WTC11 (cell line): ENCODE measurements at places on chromosomes 3 and 15.

DNA sequence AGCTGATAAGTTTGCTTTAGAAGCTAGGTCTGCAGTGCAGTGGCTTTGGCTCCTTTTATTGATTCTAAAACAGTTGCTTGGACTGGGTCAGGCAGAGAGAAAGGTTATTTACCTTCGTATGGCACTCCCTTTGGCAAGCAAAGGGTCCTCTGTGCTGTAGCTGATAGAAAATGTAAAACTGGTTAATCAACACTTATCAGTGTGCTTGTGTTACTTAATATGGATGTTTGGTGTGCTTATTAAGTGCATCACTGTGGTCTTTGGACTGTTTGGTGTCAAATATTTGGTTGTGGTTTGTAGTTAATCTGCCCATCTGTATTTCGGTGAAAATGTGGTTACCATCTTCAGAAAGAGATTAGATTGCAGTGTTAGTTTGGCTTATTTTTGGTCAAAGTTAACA lies 16.0 kb downstream of the UBE2E2 start:
- DNase-seq = no peak

DNA sequence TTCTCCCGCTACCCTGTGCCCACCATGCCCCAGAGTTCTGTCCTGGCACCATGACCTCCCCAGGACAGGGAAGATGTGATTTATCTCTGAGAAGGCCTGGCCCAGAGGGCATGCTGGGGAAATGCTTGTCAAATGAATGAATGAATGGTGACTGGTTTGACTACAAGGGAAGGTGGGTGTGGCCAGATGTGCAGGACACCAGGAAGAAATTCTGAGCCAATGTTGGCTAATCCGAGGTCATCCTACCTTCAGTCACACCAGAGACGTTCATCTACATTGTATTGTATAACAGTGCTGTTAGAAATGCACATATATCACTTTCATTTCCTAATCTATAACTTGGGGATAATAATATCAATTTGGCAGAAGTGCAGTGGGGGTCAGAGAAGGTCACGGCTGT lies 138.4 kb downstream of the FAM43A start:
- no peak for DNase-seq

GRCh38 chr3:77726517-77726916 lies 686.6 kb downstream of the ROBO2 start:
- no peak for DNase-seq

- no peak for DNase-seq
These were observed 30.5 kb upstream of the CHL1 start for GRCh38 chr3:166071-166470.

DNA sequence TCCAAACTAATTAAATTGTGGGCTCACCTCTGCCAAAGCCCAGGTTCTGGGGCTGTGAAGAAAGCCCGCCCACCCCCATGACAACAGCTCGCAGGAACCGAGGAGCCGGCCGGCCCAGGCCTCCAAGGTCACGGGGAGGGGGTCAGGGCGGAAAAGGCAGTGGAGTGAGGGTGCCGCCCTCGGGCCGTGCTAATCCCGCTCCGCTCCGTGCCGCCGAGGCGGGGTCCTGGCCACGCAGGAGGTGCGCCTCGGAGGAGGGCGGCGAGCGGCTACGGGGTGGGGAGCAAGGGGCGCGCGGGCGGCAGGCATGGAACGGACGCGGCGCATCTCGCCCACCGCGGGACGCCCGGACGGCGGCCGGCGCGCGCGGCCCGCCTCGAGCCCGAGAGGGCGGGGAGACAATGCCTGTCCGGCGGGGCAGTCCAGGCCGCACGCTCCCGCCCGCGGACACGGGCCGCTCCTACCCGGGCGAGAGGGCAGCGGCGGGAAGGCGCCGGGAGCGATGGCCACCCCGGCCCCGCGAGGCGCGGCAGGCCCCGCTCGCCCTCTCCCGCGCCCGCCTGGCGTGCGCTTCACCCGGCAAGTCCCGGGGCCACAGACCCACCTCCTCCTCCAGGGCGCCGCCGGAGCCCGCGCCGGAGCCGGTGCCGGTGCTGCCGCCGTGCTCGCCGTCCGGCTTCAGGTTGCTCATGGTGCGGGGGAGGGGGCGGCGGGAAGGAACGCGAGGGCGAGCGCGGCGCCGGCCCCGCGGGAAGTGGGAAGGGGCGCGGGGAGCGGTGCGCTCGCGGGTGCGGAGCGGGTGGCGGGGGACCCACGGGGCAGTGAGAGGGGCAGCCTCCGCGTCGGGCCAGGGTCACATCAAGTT lies 528 bp downstream of the RBPMS2 start:
- peak; percentile 44 for DNase-seq

GRCh38 chr3:194376241-194376560 lies 6.7 kb upstream of the LRRC15 start:
- no peak for DNase-seq

DNA sequence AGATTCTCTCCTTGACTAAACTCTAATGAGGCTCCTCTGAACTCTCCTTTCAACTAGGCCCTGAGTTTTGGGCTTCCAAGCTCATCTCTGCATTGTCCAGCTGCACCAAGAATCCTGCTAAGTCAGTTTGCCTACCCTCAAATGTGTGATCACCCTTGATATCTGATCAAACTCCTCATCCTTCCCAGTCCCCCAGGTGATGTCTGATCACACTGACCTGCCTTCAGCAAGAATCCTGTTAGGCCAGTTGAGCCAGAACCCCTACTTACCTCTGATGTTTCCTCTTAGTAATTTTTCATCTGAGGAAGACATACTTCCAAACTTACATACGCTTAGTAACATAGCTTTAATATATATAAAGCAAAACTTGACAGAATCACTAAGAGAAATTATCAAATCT lies 28.8 kb downstream of the SUMF1 start:
- DNase-seq = no peak

DNA sequence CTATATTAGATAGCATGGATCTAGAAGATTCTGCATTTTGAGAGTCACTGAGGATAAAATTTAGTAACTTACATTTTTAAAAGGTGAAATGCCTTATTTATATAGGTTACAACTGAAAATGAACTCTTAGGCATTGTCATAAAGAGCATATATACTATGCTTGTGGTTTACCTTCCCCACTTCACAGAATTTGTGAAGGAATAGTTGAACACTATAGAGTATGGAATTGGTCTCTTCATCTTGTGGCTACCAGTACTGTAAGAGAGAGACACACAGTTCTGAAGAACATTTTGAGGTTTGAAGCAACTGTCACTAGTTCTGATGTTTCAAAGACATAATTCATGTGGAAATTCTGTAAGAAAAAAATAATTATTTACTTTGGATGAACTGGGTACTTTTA lies 41.7 kb upstream of the FBXL22 start:
- no peak for DNase-seq

- DNase-seq = no peak
These were observed 302.8 kb downstream of the ROBO2 start for GRCh38 chr3:77342688-77343087.

GRCh38 chr3:128491691-128491940 lies 1.4 kb downstream of the GATA2 start:
- peak; percentile 35 for DNase-seq

- no peak for DNase-seq
These were observed 234.8 kb upstream of the GADL1 start for GRCh38 chr3:31129241-31129640.

DNA sequence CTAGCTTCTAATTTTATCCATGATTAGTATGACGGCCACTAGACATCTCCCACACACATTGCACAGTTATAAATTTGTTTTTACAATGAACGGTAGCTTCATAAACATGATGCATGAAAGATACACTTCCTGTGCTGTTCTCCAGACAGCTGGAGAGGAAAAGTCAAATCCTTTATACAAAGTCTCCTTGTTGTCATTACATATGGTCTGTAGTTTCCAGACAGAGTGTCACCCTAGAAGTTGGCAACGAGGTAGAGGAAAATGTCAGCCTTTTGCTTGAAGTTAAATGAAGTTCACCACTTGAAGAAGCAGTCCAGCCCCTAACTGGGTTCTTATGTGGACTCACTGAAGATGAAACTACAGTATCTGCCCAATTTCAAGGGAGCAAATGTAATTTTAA lies 253.0 kb upstream of the P2RY1 start:
- no peak for DNase-seq

- no peak for DNase-seq
These were observed 25.2 kb downstream of the LRRK1 start for GRCh38 chr15:100944244-100944895.

DNA sequence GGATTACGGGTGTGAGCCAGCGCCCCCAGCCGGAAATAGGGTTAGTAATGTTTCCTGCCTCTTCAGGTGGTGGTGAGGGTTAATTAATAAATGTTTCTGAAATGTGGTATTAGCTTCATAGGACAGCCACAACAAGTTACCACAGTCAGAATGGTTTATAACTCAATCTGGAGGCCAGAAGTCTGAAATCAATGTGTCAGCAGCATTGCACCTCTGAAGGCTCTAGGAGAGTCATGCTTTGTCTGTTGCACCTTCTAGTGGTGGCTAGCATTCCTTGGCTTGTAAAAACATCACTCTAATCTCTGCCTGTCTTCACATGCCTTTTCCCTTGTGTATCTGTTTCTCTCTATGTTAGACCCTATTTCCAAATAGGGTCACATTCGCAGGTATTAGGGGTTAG lies 7.8 kb upstream of the RPSA start:
- no peak for DNase-seq

- no peak for DNase-seq
These were observed 959 bp downstream of the TPM1 start for GRCh38 chr15:63043335-63044076.

DNA sequence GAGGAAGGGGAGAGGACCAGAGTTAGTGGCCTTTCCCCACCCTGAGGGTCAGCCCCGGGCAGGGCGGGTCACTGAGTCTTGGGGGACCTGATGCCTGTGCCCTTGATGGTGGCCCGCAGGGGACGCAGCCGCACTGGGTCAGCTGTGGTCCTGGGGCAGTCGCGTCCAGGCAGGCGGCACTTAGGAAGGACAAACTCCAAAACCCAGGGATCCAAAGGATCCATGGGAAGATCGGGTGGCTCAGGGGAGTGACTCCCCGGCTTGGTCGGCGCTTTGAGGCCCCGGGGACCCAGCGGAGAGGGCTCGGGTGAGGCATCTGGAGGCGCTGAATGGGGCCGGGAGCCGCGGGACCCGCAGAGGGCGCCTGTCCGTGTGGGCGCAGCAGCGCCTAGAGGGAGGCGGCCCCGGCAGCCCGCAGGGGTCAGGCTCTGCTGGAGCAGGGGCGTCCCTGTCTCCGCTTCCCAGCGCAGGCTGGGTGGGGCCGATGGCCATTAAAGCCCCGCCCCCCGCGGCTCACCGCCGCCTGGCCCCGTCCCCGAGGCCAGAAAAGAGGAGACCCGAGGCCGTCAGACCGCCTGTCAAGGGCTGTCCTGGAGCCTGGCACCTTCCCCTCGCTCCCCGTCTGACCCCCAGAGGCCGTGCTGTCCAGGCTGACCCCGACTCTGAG lies 17.5 kb downstream of the CIDEC start:
- peak; percentile 74 for DNase-seq

- DNase-seq = no peak
These were observed 72.2 kb downstream of the MECOM start for GRCh38 chr3:169591159-169591951.

DNA sequence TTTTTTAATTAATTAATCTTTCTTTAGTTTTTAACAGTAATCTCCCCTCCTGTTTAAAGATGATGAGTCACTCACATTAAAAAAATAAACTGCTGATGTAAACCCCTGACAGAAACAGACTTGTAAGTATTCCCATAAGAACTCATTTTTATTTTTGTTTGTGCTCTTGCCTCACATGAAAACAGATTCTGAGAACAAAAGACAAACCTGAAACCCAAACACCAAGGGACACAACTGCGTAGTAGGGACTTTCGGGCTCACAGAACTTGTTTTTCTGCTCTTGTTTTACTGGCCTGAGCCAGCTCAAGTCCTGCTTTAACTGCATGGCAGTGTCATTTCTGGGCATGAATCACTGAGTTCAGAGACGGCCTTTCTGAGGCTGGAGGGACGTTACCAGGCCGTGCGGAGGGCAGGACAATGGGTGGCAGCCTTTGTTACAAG lies 600.8 kb downstream of the FOXP1 start:
- DNase-seq = peak; percentile 14

DNA sequence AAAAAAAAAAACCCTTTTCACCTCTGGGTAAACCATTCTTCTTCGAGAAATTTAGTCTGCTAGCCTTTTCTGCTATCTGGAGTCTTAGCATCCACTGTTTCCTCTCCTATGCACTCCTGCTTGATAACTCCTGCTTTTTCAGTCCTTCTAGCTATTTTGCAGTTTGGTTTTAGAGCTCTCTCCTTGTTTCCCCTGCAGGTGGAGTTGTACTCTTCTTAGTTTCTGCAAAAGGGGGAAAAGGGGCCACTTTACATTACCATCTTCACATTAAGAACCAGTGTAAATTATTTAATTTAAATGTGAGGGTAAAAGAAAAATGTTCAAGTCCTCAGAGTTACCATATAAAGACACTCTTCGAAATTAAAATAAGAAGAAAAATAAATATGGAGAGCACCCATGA lies 23.6 kb upstream of the MYLK start:
- no peak for DNase-seq

DNA sequence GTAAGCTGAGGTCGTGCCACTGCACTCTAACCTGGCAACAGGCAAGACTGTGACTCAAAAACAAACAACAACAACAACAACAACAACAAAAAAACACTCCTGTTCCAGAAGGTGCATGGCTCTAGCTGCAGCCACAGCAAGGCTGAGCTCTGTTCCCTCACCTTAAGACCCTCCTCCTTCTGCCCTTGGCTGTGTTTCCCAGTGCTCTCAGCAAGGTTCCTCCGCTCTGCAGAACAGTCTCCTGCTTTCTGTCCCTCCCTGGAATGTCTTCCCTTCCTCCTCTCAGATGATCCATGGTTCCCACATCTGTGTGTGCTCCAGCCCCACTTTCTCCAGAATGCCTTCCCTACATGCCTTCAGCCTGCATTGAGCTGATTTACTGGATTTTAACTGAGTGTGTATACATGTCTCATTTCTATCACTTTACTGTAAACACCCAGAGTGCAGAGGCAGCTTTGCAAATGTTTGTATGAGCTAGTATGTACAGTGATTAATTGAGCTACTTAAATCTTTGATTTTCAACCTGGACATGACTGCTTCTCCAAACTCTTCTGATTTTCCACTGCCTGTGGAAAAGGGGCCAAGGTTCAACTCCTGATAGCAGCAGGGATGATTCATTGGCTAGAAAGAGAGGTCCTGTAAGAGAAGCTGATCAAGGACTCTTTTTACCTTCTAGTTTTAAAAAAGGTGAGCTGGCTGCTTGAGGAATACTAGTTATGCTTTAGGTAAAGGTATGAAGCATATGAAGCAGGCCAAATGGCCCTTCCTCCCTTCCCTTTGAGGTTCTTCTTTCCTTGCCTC lies 14.7 kb downstream of the ANKUB1 start:
- no peak for DNase-seq

DNA sequence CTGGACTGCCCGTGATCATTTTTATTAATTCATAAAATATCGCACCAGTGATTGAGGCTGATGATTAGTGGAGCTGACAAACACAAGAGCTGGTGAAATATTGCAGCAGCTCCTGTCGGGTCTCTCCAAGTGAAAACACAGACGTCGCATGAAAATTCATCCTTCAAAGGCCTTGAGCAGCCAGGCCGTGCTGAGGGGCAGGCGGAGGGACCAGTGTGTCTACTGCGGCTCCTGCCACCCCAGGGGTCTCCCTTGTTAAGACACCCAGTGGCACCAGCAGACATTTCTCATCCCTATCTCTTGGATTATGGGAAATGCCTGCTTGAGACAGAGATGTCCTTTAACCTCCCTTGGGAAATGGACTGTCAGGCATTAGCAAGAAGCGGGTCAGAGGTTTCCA lies 289.4 kb upstream of the TLE3 start:
- no peak for DNase-seq

- DNase-seq = no peak
These were observed 68.7 kb upstream of the NMNAT3 start for GRCh38 chr3:139746481-139746880.

- peak; percentile 70 for DNase-seq
These were observed at the start of the genes CLCN2 and POLR2H for GRCh38 chr3:184361532-184361931. TSS of gene CLCN2 (minus strand) at chr3:184361605. CDS start at chr3:184361479, 126 bp downstream. TSS of gene POLR2H (plus strand) at chr3:184361710. CDS start at chr3:184363493, 1,783 bp downstream.
